ENCODE measurements at places on chromosomes 11 and 22.

DNA sequence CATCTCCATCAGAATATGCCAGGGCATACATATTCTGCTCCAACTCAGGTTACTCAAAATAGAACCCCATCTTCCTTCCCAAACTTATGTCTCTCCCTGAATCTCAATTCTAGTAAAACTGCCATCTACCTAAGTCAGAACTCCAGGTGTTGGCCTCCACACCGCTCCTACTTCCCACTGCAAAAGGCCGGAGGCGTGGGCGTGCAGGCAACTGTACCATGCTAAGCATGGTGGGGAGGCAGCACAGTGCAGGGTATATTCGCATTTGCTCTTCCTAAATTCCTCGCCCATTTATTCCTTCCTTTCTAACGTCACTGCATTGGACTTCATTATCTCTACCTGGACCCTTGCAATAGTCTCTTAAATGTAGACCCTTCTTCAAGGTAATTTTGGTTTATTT, 97.8 kb downstream of the MICAL3 start:
- no peak for DNase-seq

GRCh38 chr22:38136607-38137006, 26.1 kb upstream of the BAIAP2L2 start:
- no peak for DNase-seq

GRCh38 chr11:131284041-131284440, 86.4 kb upstream of the NTM start:
- DNase-seq = no peak

DNA sequence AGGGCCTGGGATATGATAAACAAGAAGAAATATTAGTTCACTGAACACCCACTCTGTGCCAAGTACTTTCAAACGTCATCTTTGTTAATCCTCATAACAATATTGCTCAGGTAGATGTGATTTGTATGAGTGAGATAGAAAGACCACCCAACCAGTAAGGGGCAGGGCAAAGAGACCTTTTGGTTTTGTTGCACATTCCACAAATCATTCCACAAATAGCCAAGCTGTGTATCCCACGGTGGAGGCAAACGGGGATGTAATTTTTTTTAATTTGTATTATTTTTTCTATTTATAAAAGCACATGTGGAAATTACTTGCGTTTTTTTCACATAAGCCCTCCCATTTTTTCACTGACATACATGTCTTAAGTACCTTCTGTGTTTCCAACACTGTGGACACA, 29.0 kb downstream of the LAYN start:
- no peak for DNase-seq

DNA sequence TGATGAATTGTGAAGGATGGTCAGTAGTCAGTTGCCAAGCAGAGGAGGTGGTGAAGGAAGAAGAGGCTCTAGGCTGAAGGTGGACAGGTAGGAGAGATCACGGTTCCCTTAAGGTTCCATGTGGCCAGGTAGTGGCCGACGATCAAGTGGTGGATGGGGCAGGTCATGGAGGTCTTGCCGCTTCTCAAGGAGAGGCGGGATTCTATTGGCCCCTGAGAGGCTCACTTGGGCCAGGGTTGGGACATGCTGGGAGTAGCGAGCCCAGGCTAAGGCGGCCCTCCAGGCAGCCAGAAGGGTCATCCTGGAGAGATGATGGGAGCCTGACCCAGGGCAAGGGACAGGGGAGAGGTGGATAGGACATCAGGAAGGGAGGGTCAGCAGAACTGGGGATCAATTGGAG, 20.9 kb upstream of the TMPRSS4 start:
- no peak for DNase-seq

- DNase-seq = no peak
Observed at GRCh38 chr11:106091480-106092123, 14.1 kb downstream of the AASDHPPT start.

- peak; percentile 36 for DNase-seq
Observed at GRCh38 chr11:65576867-65577755, 1.3 kb downstream of the EHBP1L1 start.

DNA sequence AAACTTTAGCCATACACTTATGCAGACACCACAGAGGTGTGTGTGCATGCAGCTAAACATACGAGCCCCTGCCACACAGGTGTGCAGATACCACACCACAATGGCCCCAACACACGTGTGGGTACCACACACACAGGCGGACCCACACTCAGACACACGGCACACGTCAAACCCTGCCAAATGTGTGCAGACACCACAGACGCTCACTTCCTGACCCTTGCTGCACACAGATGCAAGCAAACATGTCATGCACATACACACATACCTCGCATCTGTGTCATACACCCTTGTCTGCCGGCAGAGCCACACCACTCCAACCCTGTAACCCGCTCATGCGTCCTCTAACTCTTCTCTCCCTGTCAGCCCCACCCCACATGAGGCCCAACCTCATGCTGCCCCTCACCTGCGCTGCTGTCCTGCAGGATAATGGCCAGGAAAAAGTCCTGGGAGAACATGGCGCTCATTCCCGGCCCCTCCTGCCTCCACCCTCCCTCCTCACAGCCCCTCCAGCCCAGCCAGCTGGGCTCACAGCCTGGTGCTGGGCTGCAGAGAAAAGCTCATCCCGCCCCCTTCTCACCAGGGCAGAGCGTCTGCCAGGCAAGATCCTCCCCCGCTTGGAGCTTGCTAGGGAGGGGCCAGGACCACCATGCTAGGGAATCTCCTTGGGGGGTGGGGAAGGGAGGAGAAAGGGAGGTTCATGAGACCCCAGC, 14.2 kb downstream of the SMPD1 start:
- DNase-seq = no peak

DNA sequence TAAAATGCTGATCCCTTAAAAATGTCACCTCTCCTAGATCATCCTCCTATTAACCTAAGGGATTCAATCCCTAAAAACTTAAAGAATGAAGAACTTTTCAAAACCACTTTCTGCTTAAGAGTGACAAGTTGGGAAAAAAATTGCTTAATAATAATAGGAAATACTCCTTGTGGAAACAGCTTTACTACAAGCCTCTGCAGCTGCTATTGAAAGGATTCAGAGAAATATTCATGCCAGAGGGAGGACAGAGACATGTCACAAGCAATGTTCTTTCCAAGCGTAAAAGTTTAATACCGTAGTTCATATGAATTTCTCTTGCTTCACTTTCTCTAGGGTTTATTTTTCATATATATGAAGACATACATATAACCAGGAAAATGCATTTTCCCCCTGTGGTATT, 98.2 kb downstream of the ARHGAP20 start:
- DNase-seq = no peak

DNA sequence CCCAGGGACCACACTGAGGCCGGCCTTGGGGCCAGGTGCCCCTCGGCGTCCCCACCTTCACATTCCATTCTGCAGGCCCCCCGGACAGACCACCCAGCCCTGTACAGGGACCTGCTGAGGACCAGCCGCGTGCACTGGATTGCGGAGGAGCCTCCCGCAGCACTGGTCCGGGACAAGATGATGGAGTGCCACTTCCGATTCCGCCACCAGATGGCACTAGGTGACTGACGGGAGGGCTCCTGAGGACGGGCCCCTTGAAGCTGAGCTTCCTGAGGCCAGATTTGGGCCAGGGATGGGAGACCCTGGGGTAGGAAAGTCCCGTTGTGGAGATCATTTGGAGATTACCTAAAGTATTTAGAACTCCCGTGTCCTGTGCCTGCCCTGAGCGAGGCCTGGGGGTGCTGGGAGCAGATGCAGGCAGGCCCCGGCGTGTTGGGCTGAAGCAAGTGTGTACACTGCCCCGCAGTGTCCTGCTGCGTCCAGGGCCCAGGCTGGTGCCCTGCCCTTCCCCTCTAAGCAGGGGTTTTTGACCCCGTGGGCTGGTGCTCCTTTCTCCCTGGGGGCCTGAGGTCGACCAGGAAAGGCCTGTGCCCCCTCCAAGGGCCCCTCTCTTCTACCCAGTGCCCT, 20.0 kb downstream of the TRMU start:
- peak; percentile 59 for DNase-seq

DNA sequence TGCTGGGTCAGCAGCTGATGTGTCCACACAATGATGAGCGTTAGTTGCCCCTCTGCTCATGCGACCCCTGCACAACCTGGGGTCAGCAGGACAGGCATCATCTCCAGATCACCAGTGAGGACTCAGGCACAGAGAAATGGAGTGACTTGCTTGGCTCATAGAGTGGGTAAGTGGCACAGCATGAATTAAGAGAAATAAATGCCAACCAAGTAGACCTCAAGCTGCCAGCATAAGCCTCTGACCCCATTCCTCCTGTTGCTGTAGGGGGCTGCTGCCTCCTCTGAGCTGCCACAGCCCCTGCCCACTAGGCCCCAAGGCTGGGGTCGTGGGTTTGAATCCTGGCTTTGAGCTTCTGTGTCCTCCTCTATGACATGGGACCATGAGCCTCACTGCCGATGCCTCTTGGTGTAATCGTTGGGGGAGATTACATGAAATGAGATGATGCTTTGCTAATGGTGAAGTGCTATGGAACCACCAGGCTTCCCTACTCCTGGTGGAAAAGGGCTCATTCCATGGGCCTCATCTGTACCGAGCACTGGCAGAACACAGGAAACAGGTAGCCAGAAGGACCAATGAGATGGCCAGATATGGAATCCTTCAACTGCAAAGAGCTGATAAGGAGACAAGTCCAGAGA, 33.6 kb downstream of the LRRC32 start:
- no peak for DNase-seq

- DNase-seq = no peak
Observed at GRCh38 chr11:8658321-8659057, 24.0 kb downstream of the TRIM66 start.

- DNase-seq = peak; percentile 90
Observed at GRCh38 chr11:65329944-65330403, 3.7 kb upstream of the DPF2 start.

- DNase-seq = no peak
Observed at GRCh38 chr11:103735497-103736032, 300.9 kb upstream of the DDI1 start.

- DNase-seq = no peak
Observed at GRCh38 chr11:79040348-79040747, 400.5 kb downstream of the TENM4 start.

DNA sequence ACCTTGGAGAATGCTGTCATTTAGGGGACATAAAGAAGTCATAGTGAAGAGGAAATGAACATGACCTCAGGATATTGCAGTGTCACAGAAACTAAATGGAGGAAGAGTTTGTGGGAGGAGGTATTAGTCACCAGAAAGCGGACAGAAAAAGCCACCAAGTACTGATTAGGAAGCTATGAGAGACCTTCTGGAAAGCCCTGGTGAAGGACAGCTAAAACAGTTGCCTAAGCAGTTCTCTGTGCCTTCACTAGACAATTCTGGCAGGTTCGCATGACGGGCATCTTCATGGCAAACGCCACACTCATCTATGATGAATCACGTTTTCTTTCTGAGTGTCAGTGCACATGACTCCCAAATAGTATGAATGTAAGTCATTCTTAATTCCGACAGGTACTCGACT, 325.8 kb downstream of the C11orf87 start:
- peak; percentile 3 for DNase-seq

DNA sequence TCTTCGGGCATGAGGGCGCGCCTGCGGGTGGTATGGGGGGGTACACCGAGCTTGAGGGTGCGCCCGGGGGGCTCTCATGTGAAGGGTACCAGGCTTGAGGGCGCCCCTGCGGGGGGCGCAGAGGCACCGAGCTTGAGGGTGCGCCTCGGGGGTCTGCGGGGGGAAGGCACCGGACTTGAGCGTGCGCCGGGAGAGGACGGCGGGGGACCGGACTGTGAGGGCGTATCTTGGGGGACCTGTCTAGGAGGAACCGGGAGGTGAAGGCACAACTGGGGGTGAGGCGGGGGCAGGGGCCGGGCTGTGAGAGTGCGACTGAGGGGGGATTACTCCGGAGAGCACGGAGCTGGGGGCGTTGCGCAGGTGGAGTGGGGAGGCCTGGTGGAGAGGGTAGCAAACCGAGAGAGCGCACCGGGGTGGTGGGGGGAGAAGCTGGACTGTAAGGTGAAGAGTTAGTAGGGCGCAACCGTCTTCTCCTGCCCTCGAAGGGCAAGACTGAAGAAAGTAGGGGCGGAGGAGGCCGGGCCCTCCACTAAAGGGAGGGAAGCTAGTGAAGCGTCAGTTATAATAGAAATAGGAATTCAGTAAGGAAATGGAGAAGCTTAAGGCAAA, 1.1 kb upstream of the DDX6 start:
- no peak for DNase-seq

GRCh38 chr22:48306785-48307510, 1520.7 kb downstream of the BRD1 start:
- DNase-seq = no peak

- peak; percentile 3 for DNase-seq
Observed at GRCh38 chr11:104198576-104198975, 34.6 kb upstream of the PDGFD start.
